Fibroblast of skin of right biceps (primary cell): ENCODE measurements at places on chromosomes 1 and 21.

DNA sequence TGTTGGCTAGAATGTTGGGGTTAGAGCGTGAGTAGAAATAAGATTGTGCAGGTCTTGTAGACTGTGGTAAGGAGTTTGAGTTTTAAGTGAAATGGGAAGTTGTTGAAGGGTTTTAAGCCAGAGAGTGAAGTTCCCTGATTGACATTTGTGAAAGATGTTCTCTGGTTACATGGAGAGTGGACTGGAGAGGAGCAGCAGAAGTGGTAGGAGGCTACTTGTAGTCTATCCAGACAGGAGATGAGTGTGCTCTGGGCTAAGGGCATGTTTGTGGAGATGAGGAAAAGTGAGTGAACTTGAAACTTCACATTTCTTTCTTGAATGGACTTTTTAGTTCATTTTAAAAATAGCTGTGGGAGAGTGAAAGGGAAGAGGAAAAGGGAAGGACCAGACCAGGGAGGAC is 37.0 kb downstream of the F3 start:
- no peak for DNase-seq

- DNase-seq = no peak
These were observed 48.3 kb downstream of the IGSF21 start for GRCh38 chr1:18155881-18156385.

- no peak for DNase-seq
These were observed 63.2 kb downstream of the SYDE2 start for GRCh38 chr1:85137660-85138059.

DNA sequence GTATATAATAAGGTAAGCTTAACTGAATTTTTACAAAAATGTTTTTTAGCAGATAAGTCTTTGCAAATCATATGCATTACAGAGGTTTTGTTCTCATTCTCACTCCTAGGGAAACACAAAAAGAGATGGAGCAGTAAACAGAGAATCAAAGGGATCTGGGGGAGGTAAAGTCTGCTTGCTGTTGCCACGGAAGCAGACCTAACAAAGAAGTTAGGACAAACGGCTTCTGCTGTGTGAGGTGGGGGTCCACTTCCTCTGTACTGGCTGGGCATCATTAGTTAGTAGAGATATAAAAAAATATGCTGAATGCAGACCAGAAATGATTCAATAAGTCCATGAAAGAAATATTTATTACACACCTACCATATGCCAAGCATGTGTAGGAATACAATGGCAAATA is 34.2 kb downstream of the GJA5 start:
- DNase-seq = no peak

GRCh38 chr1:207815913-207816291 is 64.0 kb downstream of the CD46 start:
- peak; percentile 80 for DNase-seq

DNA sequence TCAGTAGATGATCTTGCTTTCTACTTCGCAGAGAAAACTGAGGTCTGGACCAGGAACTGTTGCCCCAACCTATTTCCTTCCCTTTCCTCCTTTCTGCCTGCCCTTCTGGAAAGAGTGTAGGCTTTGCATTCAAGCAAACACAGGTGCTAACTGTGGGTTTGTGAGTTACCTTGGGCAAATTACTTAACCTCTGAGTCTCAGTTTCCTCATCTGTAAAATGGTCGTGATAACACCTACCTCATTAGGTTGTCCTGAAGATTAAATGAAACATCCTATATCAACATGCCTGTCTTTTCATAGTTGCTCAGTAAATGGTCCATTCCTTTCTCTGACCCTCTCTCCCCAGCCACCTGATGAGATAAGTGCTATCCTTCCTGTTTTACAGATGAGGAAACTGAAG is 9.5 kb upstream of the BLACAT1 start:
- no peak for DNase-seq

DNA sequence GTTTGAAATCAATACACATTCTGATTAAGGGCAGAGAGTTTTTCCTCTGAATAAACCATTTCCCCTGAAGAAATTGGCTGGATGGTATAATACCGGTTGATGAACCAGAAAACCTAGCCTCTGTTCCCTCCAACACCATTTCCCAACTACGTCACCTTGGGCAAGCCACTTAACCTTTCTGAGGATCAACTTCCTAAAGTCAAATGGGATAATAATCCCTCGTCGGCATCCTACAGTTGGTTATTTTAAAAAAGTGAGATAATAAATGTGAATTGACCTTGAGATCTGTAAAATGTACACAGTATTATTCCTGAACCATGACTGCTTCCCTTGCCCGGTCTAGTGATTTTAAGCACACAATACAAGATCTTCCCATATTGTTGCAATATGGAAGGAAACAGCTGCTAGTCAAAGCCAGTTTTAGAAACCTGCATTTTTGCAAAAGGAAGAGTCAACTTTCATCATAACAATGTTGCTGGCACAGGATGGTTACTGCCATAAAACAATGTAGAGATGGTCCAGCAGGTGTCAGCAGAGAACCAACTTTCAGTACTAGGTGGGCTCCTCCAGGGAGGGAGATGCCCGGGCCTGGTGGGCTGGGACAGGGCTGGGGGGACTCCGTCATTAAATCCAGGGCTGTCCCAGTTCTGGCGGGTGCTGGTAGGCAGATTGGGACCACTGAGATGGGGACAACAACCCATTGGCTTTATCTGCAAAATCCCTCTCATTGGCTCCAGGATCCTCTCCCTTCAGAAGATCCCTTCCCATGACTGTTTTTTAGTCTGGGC is 5.2 kb upstream of the HLX start:
- DNase-seq = peak; percentile 64

DNA sequence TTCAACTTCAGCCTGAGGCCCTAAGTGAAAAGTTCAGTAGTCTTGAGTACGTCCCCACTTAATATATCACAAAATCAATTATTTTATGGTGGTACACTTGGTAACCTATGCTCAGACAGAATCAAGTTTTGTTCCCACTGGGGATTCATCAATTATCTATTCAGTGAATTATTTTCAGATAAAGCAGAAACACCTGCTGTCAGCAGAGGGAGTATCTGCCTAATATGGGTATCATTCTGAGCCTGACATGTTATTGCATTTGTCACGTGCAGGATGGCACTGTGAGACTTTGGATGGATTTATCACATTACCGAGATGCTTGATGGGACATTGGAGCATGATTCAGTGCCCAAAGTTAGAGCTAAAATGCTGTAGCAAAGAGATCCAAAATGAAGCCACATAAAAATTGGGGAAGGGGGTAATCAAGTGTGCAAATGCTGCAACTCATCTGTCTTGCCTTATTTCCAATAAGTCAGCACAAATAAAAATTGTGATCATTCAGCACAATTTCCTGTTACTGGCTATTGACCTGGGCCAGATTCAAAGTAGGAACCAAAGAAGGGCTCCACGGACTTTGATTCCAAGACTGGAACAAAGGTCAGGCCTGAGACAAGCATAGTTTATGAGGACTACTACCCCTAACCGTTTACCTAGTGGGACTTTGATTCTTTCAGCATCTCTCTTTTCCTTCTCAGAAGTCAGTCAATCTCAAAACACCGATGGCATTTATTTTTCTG is 657.6 kb downstream of the LMO4 start:
- no peak for DNase-seq

DNA sequence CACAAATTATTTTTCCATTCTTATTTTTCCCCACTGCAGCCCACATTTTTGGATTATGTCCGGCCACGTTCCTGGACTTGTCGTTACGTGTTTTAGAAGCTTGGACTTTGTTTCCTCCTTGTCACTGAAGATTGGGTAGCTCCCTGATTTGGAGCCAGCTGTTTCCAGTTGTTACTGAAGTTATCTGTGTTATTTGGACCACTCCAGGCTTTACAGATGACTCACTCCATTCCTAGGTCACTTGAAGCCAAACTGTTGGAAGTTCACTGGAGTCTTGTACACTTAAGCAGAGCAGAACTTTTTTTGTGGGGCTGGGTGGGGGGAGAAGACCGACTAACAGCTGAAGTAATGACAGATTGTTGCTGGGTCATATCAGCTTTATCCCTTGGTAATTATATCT is 12.2 kb upstream of the AXDND1 start:
- peak; percentile 62 for DNase-seq

DNA sequence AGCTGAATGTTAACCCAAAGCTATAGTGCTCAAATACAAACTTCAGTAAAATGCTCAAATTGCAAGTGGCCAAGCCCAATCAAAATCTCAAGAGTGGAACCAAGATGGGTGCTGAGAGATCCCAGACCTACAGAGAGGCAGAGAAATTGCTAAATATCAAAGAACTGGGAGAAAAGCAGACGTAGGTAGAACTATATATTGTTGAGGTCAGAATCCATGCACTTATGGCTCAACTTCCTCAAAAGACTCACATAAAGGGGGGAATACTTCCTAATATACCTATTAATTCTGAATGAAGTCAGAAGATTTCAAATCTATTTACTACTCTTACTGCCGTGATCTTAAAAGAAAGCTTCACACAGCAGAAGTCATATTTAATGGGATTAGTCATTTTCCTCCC is 65.2 kb downstream of the PUM1 start:
- no peak for DNase-seq

- DNase-seq = no peak
These were observed 10.6 kb downstream of the SELENBP1 start for GRCh38 chr1:151361883-151362282.

GRCh38 chr1:34889705-34890104 is 30.2 kb upstream of the SMIM12 start:
- no peak for DNase-seq

DNA sequence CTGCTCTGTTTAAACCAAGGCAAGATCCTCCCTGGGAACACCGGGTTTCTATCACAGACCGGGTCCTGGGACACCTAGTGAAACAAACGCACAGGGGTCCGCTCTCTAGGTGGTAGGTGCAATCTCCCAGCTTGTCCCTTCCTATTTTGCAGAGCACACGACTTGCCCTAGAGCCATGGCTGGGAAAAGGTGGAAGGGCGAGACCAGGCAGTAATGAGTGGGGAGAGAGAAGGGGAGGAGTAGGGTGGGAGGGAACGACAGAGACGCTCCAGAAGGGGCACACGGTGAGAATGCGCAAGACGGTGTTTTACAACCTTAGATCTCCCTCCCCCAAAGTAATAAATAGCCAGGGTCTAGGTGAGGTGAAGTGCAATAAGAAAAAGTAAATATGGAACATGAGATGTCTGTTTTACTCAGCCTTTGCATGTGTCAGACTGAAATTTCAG is 9.3 kb upstream of the ARHGAP29 start:
- no peak for DNase-seq

DNA sequence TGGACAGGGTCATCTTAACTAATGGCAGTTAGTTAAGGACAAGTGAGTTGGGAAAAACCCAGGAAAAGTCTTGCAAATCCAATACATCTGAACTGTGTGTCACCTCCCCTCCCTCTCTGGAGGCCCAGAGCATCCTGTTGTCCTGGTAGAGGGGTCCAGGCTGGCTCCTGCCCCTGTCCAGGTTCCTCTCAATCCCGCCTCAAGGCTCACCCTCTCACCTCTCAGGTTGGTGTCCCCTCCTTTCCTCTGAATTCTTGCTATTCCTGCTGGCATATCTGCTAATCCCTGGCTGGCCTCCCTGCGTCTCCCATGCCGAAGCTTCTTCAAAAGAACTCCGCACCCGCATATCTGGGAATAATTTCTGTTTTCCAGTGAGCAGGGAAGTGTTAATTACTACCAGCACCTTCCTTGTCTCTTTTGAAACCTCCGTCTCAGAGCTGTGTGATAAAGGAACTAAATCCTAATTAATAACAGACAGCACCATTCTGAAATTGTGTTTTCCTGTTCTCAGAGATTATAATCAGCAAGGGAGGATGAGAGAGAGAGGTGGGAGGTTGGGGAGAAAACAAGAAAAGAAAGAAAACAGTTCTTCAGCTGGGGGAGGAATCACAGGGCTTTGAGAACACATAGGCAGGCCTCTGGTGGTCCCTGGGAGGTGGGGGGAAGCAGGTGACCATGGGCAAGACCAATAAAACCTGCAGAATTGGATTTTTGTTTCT is 568.0 kb downstream of the PTPRU start:
- no peak for DNase-seq

GRCh38 chr1:35298464-35298863 is 30.0 kb downstream of the ZMYM4 start:
- peak; percentile 33 for DNase-seq

DNA sequence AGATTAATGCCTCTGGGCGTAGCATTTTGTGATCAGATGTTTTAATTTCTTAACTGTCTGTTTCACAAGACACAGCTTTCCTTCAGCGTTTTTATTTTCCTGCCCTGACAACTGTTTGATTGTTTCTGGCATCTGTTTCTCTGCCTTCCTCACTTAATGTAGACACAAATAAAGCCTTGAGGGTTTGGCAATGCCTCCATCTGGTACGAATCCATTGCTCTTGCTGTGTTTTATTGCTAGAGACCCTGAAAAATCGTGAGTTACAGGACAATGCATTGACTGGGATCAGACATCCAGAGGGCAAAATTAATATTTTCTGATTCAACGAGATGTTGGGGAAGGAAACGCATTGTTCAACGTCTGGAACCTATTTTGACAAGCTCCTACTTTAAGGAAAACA is 363.5 kb downstream of the MRPL39 start:
- DNase-seq = no peak

DNA sequence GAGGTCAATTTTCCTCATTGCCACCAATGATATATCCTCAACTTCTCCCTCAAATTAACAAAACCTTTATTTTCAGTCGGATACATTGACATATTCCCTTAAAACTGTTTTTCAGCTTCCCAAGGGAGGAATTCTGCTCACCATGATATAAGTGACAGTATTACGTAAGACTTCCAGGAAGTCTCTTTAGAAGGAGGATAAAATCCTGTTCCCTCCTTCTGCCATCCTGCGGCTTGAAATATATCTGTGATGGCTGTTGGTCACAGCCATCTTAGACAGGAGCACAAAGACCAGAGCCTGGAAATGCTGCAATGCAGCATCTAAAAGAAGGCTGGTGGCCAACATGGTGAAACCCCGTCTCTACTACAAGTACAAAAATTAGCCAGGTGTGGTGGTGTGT is 270.4 kb downstream of the GPATCH2 start:
- no peak for DNase-seq

DNA sequence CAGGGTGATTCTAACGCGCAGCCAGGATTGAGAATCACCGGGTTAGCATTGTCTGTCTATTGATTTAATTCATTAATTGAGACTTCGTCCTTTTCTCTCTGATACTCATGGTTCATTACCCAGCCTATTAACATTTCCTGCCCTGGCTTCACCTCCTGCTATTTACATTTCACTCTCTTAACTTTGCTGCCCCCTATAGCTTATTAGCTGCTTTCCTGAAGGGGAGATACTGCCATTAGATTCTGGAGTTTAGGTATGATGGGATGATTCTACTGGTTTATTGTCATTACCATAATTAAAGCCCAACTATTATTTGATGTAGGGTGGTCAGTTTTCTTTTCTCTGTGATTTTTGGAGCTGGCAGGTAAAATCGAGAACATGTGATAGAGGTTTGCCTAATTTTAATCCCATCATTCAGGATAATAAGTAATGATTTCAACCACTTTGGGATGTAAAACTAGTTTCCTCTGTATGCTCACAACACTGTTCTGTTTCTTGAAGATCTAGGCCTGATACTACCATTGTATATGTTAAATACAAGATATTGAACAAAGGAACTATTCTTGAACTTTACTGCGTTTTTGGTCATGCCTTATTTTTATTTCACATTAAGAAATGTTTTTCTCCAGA is 6.4 kb downstream of the PPP2R5A start:
- DNase-seq = peak; percentile 59
